Sciatic nerve (tissue), 2 donors: ENCODE measurements at places on chromosomes 6 and 20.

- DNase-seq, result no peak
Measured at GRCh38 chr6:45971287-45971686, 44.4 kb downstream of the CLIC5 start.

DNA sequence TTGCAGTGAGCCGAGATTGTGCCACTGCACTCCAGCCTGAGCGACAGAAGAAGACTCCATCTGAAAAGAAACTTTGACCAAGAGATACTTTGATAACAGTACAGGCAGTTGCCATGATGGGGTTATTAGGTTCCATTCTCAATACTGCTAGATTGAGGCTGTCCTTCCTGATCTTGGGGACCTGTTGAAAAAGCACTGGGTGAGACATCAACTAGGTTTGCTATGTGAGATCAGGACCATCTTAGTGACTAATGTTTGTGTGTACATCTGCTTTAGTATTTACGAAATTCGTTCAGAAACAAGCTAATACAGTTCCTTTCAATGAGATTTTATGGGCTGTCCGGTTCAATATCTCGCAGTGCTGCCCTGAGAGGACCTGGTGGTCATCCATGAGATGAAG lies 2.6 kb downstream of the DSE start:
- no peak for DNase-seq

DNA sequence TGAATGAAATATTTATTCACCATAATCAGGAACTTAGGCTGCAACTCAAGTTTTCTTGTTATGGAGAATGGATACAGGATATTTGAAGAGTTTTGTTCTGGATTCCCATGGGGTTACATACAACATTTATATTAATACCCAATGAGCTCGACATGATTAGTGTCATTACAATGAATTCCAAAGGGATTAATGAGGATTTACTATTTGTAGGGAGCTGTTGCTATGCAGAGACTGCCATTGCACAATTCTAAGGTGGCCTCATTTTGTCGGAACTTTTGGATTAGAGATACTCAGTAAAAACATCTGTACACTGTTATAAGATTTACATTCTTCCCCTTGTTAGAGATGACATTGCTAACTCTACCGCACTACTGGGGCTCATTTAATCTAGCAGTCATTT lies 586.8 kb upstream of the MAP3K7 start:
- no peak for DNase-seq

GRCh38 chr6:21109391-21110178 lies 484.0 kb upstream of the SOX4 start:
- DNase-seq, result no peak
